ENCODE measurements at places on chromosomes 11 and 22.

- DNase-seq, result no peak
These were observed 6.7 kb downstream of the SYNGR1 start for GRCh38 chr22:39356464-39356863.

DNA sequence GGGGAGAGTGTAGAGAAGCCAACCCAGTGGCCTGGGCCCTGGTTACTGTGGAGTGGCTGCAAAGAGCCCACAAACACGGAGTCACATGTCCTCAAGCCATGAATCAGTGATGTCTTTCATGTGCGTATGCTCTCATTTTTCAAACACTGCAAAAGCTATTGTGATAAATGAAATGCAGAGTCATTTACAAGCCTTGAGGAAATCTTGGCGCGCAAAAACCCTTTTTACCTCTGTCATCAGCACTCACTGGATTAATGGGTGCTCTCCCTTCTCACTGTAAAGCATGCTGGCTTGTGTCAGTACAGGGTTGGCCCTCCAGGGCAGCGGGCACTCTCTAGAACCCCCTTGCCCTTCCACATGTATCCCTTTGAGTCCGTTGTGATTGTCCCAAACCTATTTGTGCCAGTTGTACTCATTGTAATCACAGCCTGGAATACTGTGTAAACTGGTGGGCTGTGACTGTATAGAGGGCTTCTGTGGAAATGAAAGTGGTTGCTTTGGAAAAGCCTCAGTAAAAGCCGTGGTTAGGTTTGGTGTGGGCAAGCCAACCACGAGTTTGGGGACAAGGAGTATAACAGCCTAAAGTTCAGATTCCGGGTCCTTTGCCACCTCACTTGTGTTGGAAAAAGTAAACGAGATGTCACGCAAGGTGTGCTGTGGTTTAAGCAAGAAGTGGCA lies 10.4 kb downstream of the GNAZ start:
- no peak for DNase-seq

DNA sequence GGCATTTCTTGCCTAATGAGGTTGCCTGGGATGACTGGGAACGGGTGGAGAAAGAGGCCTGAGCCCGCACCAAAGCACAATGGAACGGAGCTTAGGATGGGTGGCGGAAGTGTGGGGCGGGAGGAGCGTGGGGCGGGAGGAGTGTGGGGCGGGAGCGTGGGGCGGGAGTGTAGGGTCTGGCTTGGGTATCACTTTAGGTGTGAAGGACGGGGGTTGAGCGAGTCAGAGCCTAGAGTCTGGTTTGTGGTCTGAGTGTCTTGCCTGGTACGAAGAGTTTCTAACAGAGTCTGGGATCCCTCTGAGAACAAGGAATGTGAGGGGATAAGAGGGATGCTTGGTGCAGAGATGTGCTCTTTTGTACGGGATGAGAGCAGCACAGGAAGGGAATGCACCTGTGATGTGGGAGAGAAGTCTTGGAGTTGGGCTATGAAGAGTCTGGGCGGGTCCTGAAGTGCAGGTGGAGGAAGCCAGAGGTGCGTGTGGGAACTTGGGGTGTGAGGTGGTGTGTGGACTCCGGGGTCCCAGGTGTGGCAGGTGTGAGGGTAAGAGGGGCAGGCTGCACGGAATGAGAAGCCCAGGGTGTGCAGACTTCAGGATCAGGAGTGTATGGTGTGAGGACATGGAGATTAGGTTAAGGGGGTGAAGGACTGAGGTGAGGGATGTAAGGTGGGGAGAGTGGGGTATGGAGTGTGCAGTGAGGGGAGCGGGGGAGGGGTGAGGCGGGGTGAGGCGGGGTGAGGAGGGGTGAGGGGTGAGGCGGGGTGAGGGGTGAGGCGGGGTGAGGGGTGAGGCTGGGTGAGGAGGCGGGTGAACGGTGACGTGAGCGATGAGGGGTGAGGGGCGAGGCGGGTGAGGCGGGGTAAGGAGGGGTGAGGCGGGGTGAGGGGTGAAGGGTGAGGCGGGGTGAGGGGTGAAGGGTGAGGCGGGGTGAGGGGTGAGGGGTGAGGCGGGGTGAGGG lies 1.0 kb downstream of the SYCE3 start:
- DNase-seq, result no peak

GRCh38 chr11:12813371-12814225 lies 139.4 kb downstream of the TEAD1 start:
- peak; percentile 61 for DNase-seq
